ENCODE measurements at places on chromosomes 11 and 22.

GRCh38 chr11:56720513-56720912 is 21.6 kb downstream of the OR9G1 start:
- no peak for DNase-seq

DNA sequence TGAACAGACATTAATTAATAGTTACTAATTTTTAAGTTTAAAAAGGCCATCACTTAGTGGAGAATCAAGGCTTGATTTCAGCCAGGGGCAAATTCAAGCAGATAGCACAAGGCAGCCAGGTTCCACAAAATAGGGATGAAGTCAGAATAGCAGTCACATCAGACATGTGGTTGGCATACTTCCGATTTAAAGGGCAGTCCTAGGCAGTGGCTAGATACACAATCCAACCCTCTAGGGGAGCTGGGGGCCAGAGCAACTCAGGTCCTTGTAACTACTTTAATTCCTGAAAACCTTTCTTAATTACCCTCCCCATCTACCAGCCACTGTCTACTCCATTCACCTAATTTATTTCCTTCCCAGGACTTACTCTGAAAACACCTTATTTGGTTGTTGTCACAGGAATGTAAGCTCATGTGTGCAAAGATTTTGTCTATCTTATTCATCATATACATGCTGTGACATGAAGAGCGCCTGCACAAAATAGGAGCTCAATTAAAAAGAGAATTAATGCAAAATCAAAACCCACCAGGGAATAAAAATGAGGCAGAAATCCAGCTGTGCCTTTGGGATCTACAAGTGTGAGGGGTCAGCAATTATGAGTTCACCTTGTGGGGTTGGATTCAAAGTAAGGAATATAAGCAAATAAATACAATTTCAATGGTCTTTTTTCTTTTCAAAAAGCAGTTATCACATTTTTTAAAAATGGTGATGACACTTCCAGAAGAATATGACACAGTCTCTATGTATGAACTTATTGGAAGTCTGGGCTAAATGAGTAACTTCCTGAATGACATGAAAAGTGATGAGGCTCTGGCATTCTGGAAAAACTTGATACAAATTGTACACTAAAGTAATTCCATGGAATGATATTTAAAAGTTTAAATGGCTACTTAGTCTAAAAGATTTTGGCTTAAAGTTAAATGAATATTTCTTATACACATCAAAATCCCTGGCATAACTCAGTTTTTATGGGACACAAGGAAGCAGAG is 53.8 kb downstream of the COPB1 start:
- DNase-seq = no peak

DNA sequence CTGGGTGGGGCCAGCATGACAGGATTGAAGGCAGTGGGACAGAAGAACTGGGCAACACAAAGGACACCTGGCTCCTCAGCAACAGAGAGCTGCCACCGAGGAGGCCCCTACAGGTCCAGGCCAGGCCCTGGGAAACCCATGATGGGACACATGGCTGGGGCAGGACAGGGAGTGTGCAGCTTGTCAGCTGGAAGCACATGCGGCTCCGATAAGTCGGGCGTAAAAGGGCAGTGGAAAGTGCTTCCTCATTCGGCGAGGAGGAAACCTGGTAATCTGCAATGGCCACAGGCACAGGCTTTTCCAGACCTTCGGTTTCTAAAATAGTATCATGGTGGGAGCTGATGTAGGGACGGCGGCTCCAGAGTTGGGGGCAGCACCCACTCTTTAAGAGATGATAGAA is 16.5 kb downstream of the GNAZ start:
- no peak for DNase-seq

GRCh38 chr22:36149441-36149840 is 11.1 kb downstream of the APOL3 start:
- DNase-seq = no peak

DNA sequence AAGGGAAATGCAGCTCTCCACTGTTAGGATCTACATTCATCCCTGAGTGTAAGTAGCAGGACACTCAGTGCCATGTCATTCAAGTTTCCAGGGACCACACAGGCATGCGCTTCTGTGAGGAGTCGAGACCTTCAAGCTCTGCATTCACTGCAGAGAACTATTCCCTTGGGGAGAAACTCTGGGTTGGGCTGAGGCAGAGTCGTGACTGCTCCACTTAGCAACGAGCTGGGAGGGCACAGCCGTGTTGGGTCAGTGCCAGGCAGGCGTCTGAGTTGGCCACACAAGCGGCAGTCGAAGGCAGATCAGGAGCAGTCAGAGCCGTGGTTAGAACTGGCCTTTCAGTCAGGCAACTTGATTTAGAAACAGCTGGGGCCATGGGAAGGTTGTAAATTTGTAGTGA is 14.7 kb downstream of the MPEG1 start:
- no peak for DNase-seq

GRCh38 chr11:64879244-64879900 is 951 bp upstream of the EHD1 start:
- DNase-seq = no peak

DNA sequence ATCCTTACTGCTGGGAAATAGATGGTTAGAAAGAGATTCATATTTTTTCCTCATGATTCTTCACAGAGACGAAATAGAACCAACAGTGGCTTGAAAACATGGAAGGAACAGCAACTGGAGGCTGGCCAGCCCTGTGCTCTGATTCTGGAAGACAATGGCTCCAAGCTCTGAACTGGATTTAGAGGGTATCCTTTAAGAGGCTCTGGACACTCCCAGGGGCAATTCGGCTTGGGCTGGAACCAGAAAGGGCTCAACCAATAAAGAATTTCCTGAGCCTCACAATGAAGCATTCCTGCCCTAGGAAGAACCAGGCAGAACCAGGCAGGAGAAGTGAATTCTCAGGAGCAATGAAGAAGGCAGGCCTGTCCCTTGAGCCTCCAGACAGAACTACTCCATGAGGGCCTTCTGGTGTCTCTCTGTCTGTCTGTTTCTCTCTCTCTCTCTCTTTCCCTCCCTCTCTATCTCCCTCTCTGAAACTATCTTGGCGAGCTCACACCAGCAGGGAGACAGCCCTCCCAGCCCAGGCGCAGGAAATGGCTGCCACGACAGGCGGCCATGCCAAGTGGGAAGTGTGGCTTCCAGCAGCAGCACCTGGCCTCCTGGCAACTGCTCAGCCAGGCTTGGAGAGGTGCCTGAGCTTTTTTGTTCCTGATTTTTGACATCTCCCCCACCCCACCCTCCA is 93.3 kb downstream of the RCN1 start:
- no peak for DNase-seq

Measured in NCI-H187 treated with DMSO at 0.1 percent for 48 hours (cell line).